ENCODE measurements at places on chromosomes 7 and 10. TPM values are rescaled to one million over a fixed set of nuclear protein-coding genes. Genes with fewer than 3 reads are reported as not detected.

GRCh38 chr10:84991301-84991700 is 662.9 kb downstream of the CCSER2 start:
- H3K27me3 ChIP-seq = peaks cover 24% of the 10 kb centered on the region
- no peaks in the 10 kb centered on the region for H3K36me3 ChIP-seq
- DNase-seq = no peak
- no peak overlapping the region for H3K27ac ChIP-seq

GRCh38 chr7:84399661-84400060 is 205.1 kb upstream of the SEMA3A start:
- H3K36me3 ChIP-seq = peaks cover 27% of the 10 kb centered on the region
- no peaks in the 10 kb centered on the region for H3K4me1 ChIP-seq
- no peaks in the 10 kb centered on the region for H3K27me3 ChIP-seq
- no peak overlapping the region for H3K4me3 ChIP-seq

GRCh38 chr10:32357056-32357735 is 10.2 kb upstream of the EPC1 start:
- no peak for DNase-seq
- no peaks in the 10 kb centered on the region for H3K27me3 ChIP-seq
- peaks cover 18% of the 10 kb centered on the region for H3K4me1 ChIP-seq
- no peak overlapping the region for H3K4me3 ChIP-seq

DNA sequence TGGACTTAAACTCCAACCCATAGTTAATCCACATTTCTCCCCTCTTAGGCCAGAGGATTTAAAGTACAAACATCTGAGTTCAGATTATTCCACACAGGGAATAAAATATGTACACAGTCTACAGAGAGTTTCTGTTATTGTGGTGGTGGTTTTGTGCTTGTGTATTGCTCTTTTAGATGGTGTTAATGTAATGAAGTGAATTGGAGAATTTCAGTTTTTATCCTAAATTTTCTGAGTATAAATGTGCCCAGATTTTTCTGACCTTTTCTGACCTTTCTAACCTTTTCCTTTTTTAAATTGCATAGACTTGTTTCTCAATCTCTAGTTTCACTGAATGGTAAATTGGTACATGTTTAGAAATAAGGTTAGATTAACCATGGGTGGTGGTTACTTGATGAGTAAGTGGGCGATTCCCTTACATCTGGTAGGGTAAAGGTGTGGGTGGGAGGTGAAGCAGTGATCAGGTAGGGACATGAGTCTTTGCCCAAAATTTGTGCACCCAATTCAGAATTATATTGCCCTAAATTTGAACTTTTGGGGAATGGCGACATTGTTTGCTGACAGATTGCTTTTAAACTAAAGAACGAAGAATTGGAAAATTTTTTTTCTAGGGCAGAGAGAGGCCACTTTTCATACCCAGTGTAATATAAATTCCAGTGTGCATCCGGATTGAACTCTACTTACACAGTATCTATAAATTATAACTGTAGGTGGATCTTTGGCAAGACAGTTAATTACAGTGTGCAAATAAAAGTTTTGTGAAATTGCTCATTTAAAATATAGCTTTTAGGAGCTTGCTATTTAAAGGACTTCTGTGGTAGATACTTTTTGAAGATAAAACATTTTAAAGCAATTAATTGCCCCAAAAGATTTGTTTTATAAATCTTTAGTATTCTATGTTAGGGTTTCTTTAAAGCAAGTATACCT is 62.2 kb downstream of the ST7 start:
- peak overlapping the region; percentile 15 for H3K4me3 ChIP-seq
- no peaks in the 10 kb centered on the region for H3K36me3 ChIP-seq
- H3K27ac ChIP-seq = peak overlapping the region; percentile 67
- H3K4me1 ChIP-seq = peaks cover 38% of the 10 kb centered on the region
- H3K27me3 ChIP-seq = no peaks in the 10 kb centered on the region

DNA sequence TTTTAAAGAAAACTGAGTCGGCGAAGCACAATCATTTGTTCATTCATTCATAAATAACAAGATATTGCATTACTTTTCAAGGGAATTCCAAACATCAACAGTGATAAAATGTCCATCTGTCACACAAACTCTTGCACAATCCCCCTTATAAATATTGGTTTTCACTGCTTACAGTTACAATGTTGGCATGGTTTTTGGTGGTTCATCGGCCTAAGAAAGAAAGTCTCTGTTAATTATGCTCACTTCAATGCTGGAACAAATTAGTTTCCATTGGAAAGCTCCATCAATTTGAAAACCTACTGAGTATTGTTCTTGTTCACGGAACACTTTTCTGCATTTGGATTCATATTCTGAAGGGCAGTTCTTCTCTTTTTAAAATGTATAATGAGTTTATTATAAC is 188.5 kb downstream of the JAZF1 start:
- H3K4me1 ChIP-seq = peaks cover 13% of the 10 kb centered on the region
- no peak for DNase-seq
- peaks cover 1% of the 10 kb centered on the region for H3K27me3 ChIP-seq
- H3K4me3 ChIP-seq = no peak overlapping the region

DNA sequence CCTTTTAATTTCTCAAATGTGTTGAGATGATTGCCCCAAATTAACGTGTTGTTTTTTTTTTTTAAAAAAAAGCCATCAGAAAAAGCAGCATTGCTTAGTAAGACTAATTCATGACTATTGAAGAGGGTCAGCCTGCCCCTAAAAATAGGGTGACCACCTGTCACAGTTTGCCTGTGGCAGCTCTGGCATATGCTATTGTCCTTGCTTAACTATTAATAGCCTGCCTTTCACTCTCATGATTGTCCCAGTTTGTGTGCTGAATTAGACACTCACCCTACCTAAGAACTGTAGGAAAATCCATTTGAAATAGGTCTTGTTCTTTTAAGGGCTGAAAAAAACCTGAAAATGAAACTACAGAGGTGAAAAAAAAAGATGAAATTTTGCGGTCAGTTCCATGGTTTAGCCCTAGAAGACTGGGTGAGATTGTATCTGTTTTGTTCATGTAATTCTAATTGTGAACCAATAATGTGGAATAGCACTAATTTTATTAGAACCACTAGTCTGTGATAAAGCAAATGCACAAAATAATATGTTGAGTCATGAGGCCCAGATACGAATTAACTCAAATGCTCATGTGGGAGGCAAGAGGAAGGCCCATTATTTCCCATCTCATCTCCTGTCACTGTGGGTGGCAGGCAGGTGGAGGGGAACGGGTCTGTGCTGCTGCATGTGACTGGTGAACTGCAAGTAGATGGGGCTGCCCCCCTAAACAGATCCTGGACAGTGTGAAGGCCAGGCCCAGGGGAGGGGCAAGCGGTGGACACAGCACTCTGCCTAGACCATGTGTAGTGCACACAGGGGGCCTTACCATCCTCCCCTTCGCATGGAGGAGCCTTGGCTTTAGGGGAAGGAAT is 265.4 kb upstream of the NFE2L3 start:
- H3K36me3 ChIP-seq = no peaks in the 10 kb centered on the region
- no peak for DNase-seq
- H3K27ac ChIP-seq = no peak overlapping the region
- H3K27me3 ChIP-seq = peaks cover 38% of the 10 kb centered on the region
- H3K4me3 ChIP-seq = no peak overlapping the region

GRCh38 chr10:36421992-36422391 is 703.4 kb upstream of the ANKRD30A start:
- no peaks in the 10 kb centered on the region for H3K36me3 ChIP-seq
- peaks cover 10% of the 10 kb centered on the region for H3K4me1 ChIP-seq
- H3K27ac ChIP-seq = no peak overlapping the region
- DNase-seq = no peak

- no peak for DNase-seq
- peaks cover 2% of the 10 kb centered on the region for H3K27me3 ChIP-seq
Measured at GRCh38 chr10:30573721-30574431, 55.7 kb downstream of the LYZL2 start.

DNA sequence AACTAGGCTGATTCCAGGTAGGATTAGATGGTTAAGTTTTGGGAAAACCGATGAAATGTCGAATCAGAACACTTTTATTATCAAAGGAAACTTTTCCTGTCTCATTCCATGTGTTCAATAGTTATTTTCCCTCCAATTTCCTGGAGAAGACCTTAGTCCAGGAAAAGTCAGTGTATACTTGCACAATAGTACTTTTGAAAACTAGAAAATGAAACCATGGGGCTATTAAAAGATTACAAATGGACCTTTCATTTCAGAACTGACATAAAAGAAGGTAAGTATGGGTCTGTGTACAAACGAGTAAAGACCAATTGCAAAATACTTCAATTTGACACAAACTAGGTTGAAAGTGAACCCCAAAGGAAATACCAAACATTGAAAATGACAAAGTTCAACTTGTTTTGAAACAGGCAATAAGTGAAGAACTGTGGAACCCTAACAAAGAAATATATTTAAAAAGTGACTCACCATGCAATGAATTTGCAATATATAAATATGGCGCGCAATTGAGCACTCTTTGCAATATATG is 2.1 kb downstream of the AVPI1 start:
- H3K4me1 ChIP-seq = peaks cover 44% of the 10 kb centered on the region
- peak overlapping the region; percentile 80 for H3K4me3 ChIP-seq
- DNase-seq = no peak
- H3K36me3 ChIP-seq = no peaks in the 10 kb centered on the region
- H3K27me3 ChIP-seq = no peaks in the 10 kb centered on the region
- H3K27ac ChIP-seq = peak overlapping the region; percentile 55

GRCh38 chr10:22727663-22728062 is 13.3 kb upstream of the PIP4K2A start:
- no peak overlapping the region for H3K27ac ChIP-seq
- H3K27me3 ChIP-seq = no peaks in the 10 kb centered on the region
- H3K4me3 ChIP-seq = no peak overlapping the region
- DNase-seq = no peak

DNA sequence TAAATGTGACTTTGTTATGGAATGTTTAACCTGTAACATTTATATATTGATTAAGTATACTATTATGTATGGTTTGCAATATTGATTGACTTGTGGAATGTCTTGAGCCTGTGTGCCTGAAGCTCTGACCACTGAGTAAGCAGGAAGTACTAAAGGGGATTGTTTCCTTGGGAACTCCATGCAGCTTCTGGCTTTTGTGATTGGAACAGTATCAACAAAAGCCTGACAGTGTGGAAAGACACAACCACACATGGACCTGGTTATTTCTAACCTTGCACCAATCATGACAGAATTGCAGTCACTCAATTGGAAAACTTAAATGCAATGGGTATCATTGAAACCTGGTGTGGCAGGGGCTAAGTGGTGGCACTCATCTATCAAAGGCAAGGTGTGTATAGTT is 45.5 kb upstream of the PIK3CG start:
- H3K27ac ChIP-seq = no peak overlapping the region
- H3K4me1 ChIP-seq = no peaks in the 10 kb centered on the region
- no peaks in the 10 kb centered on the region for H3K27me3 ChIP-seq
- no peak overlapping the region for H3K4me3 ChIP-seq
- no peak for DNase-seq

- DNase-seq = no peak
- H3K4me3 ChIP-seq = no peak overlapping the region
- H3K27me3 ChIP-seq = peaks cover 12% of the 10 kb centered on the region
Measured at GRCh38 chr7:69373171-69374043, 224.9 kb upstream of the AUTS2 start.

GRCh38 chr7:29285444-29285793 is 90.8 kb downstream of the CHN2 start:
- no peak overlapping the region for H3K4me3 ChIP-seq
- H3K4me1 ChIP-seq = peaks cover 11% of the 10 kb centered on the region
- DNase-seq = no peak
- H3K36me3 ChIP-seq = no peaks in the 10 kb centered on the region
- no peak overlapping the region for H3K27ac ChIP-seq
- peaks cover 70% of the 10 kb centered on the region for H3K27me3 ChIP-seq

DNA sequence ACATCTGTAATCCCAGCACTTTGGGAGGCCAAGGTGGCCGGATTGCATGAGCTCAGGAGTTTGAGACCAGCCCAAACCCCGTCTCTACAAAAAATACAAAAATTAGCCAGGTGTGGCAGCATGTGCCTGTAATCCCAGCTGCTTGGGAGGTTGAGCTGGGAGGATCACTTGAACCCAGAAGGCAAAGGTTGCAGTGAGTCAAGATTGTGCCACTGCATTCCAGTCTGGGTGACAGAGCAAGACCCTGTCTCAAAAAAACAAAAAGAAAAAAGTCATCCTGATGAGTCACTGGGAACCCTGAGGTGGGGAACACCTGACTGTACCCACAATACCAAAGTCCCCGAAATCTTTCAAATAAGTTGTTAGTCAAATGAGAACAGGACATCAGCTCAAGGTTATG is 80.0 kb downstream of the NEBL start:
- no peak for DNase-seq
- no peak overlapping the region for H3K27ac ChIP-seq
- H3K4me3 ChIP-seq = no peak overlapping the region
- no peaks in the 10 kb centered on the region for H3K27me3 ChIP-seq
- H3K36me3 ChIP-seq = peaks cover 6% of the 10 kb centered on the region
- H3K4me1 ChIP-seq = no peaks in the 10 kb centered on the region

- no peaks in the 10 kb centered on the region for H3K27me3 ChIP-seq
- no peak overlapping the region for H3K27ac ChIP-seq
- no peak overlapping the region for H3K4me3 ChIP-seq
- H3K36me3 ChIP-seq = no peaks in the 10 kb centered on the region
- peaks cover 13% of the 10 kb centered on the region for H3K4me1 ChIP-seq
Measured at GRCh38 chr10:133139551-133140065, 20.4 kb upstream of the KNDC1 start.

DNA sequence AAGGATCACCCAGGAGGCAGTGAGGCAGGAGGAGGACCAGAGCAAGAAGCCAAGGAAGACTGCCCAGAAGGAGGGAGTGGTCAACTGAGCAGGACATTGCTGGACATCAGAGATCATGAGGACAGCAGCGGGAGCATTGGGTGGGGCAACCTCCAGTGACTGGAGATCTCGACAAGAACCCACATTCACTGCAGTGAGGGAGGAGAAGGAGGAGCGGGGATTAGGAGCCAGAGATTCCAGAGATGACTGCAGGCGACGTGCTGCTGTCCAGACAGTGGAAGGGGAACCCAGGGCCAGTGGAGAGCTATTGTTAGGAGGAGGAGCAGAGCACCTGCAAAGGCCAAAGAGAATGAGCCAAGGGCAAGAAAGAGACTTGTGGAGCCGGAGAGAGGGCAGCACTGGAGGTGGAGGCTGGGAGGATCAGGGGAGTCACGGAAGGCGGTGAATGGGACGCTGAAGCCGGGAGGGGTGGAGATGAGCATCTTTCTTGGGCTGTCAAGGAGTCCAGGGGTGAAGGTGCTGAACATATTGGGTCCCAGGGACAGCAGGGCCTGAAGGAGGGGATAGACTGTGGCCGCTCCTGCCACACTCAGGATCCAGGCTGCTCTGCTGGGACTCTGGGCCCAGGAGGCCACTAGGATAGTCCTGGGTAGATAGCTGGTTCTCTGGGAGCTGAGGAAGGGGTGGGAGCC is 140.1 kb upstream of the UNC5B start:
- H3K36me3 ChIP-seq = no peaks in the 10 kb centered on the region
- DNase-seq = no peak
- H3K4me1 ChIP-seq = peaks cover 16% of the 10 kb centered on the region
- H3K27ac ChIP-seq = no peak overlapping the region
- peaks cover 47% of the 10 kb centered on the region for H3K27me3 ChIP-seq

GRCh38 chr7:44236333-44236728 is 35.6 kb downstream of the YKT6 start:
- no peak overlapping the region for H3K27ac ChIP-seq
- no peak overlapping the region for H3K4me3 ChIP-seq
- H3K27me3 ChIP-seq = no peaks in the 10 kb centered on the region
- peaks cover 8% of the 10 kb centered on the region for H3K4me1 ChIP-seq

CRTAC1 gene
- total RNA-seq = 0.25 TPM

LRRC18 gene
- not detected for total RNA-seq

LIPJ gene
- total RNA-seq = 0.47 TPM

ARHGAP22 gene
- total RNA-seq = 2.9 TPM

UBTD1 gene
- total RNA-seq = 9.1 TPM

LEP gene
- not detected for total RNA-seq

PNLIPRP1 gene
- not detected for total RNA-seq

TCAF2 gene
- total RNA-seq = 1.6 TPM

Data from mesothelial cell of epicardium (in vitro differentiated cells).